Activated CD4-positive, alpha-beta T cell treated with anti-CD3 and anti-CD28 coated beads, Interleukin-2, amount 10 ng/mL, durations not matched to agents 24 days and 14 days (primary cell): ENCODE measurements at places on chromosomes 5 and 9. TPM values are rescaled to one million over a fixed set of nuclear protein-coding genes. Genes with fewer than 3 reads are reported as not detected.

RHOBTB3 gene
- total RNA-seq, result 0.37 and 0.45 TPM in 2 replicates

- no peak for DNase-seq
Measured at GRCh38 chr9:109408759-109409462, 88.1 kb upstream of the EPB41L4B start.

STK32A gene
- total RNA-seq, result not detected in 2 replicates

GRCh38 chr5:122844910-122845228 lies 544 bp upstream of the SNX24 start:
- DNase-seq, result no peak

NUTM2G gene
- total RNA-seq, result not detected in 2 replicates

GRCh38 chr9:114652776-114653555 lies 4.6 kb downstream of the TEX53 start:
- no peak for DNase-seq

DNA sequence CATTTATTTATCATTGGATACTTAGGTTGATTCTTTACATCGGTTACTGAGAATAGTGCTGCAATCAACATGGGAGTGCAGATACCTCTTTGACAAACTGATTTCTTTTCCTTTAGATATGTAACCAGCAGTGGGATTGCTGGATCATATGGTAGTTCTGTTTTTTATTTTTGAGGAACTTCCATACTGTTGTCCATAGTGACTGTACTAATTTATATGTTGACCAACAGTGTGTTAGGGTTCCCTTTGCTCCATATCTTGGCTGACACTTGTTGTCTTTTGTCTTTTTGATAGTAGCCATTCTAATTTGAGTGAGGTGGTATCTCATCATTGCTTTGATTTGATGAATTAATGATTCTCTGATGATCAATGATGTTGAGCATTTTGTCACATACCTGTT lies 137.3 kb upstream of the PITX1 start:
- no peak for DNase-seq

- no peak for DNase-seq
Measured at GRCh38 chr9:91814753-91815152, 135.3 kb downstream of the ROR2 start.

- peak; percentile 87 for DNase-seq
Measured at GRCh38 chr9:136544548-136544963, 1.3 kb downstream of the NOTCH1 start.

- DNase-seq, result no peak
Measured at GRCh38 chr9:110278080-110278707, 21.9 kb upstream of the TXN start.

GRCh38 chr9:88950341-88951154 lies 40.7 kb upstream of the S1PR3 start:
- DNase-seq, result no peak

DNA sequence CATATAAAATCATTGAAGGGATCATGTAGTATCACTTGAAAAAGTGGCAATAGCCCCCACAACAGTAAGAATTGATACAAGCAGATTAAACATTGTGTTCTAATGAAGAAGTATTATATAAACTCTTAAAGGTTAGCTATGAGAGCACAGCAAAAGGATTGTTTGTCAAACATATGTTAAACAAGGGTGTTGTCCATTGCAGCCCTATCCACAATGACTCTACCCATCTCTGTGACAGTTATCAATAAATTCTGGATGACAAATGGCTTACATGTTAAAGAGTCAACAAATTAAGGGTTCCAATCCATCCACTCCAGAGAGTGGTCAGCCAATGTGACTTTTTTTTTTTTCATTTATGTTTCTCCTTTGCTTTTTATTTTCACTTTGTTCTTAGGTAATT lies 238.7 kb downstream of the SEMA5A start:
- DNase-seq, result no peak

DNA sequence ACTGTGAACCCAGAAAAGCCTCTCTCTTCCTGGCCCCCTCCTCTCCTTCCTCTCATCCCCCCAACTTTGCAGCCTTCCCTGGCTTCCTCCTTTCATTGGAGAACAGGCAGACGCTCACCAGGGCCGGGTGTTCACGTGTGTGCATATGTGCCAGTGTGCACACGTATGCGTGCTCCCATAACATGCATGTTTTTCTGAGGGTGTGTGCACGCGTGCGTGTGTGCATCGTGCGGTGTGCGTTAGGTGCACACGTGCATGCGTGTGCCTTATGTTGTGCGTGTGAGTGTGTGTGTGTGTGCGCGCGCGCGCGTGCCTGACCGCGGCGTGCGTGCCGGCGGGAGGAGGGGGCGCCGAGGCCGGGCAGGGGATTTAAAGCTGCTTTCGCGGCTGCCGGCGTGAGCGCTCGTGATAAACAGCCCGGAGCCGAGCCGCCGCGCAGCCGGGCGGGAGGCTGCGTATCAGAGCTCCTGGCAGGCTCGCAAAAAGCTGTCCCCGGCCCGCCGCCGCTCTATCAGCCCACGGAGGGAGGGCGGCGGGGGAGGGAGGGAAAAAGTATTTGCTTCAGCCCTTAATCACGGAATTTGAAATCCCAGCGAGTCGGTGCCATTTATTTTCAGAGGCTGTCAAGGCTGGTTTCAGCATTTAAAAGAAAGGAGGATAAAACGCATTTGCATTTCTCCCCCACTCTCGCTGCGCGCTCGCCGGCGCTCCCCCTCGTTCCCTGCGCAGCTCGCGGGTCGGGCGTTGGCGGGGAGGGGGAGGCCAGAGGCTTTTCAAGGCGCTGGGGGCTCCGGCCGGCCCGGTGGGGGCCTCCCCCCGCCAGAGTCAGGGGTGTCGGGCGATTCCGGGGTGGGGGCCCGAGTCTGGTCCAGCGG lies 183.9 kb downstream of the C9orf50 start:
- DNase-seq, result peak; percentile 82

ACOT12 gene
- total RNA-seq, result not detected in 2 replicates

DNA sequence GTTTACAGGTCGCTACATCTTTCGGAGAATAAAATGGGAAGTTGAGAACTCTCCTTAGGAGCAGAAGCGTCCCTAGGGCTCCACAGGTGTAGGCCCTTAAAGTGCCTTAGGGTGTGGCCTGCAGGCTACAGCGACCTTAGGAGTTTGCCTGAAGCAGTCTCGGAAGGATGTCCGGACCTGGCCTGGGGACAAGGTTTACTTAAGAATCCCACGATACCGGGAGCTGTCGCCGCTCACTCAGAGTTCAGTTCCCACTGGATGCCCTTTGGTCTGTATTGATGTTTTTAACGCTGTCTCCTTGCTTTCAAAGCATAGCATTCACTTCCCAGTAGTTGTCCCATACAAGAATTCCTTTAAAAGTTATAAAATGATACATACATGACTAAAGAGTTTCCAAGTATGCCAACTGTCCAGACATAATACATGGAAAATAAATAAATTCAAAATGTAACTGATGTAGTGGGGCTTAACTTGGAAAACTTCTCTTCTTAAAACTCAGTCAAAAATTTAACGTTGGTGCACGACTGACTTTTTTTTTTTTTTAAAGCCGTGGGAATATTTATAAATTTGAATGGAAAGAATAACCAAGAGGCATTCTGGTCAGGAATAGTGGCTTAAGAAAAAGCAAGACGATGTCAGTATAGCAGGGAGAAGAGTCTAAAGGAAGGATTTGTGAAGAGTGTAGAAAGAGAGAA lies 848 bp downstream of the RAD50 start:
- peak; percentile 79 for DNase-seq

SLC36A3 gene
- total RNA-seq, result not detected in 2 replicates

GRCh38 chr5:73365301-73365853 lies 83.2 kb downstream of the FOXD1 start:
- DNase-seq, result no peak
